ENCODE measurements at places on chromosomes 11 and 22.

DNA sequence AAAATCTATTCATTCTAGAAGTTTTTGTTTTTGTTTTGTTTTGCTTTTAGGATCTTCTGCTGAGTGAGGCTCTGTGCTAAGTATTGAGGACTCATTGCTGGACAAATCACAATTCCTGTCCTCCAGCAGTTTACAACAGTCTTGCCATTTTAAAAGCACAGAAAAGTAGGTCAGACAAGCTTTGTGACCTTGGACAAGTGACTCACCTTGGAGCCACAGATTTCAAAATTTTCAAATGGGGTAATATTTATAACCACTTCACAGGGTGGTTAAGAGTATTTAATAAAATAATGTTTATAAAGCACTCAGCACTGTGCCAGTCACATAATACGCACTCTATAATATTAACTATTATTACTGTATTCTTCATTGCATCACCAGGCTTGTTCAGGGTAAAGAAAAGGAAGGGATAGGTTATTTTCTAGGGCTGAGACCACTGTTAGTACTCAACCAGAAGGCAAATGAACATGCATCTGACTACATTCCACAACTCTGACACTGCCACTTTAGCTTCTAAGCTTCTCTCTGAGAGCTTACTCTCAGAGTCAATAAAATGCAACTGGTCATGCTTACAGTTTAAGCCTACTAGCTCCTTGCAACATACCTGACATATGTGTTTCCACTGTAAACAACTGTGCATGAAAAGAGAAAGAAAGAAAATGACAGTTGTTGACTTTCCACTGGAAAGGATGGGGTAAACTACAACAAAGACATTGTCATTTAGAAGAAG lies 63.2 kb upstream of the FIBIN start:
- no peak for DNase-seq

DNA sequence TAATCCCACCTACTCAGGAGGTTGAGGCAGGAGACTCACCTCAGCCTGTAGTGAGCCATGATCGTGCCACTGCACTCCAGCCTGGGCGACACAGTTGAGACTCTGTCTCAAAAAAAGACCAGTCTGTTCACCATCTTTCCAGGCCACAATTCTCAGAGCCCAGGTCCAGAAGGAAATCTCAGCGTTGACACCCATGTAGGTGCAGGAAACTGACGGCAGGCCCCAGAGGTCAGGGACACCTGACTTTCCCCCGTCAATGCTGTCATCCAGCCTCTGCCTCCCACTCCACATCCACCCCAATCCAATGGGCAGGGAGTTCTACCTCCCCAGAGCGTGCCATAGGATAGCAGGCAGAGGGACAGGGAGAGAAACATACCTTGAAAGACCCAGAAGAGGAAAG lies 5.9 kb upstream of the GRK2 start:
- DNase-seq, result no peak

DNA sequence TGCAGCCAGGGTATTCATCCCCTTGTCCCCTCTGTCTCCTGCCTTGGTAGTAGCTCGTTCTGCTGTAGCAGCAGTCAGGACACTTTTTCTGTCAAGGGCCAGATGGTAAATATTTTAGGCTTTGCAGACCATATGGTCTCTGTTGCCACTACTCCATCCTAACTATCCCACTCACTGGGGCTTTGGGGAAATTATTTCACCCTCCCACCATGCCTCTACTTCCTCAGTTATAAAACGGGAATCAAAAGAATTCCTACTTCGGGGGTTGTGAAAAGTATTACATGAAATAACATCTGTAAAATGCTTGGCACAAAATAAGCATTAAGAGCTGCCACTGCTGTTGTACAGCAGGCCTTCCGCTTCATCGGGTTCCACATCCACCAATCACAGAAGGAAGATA lies 89.9 kb upstream of the LDLRAD3 start:
- peak; percentile 88 for DNase-seq

DNA sequence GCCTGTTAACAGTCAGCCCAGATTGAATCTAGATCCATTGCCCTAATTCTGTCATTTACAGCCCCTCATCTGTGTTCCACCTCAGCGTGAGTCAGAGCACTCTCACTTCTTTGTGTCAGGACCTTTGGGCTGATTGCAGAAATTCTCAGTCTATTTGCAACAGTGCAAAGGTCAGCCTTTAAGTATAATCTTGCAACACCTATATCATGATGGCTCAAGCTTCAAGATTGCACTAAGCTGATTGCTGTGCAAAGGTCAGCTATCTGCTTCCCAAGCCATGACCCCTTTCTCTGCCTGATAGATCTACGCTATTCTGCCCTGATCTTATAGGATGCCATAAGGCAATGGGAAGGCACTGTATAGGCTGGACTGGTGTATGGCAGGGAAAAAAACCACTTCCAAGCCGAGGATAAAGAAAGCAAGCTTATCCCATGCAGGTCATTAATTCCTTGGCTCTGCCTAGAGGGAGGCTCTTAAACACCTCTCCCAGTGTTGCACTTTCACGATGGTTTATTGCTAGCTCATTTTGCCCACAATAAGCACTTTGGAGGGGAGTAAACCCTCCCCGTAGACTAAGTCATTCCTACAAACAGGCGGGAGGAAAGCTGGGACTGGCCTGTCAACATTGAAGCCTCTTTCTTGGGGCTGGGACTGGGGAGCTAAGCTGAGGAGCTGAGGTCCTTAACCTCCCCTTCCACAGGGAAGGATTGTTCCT lies 100.6 kb downstream of the RRAS2 start:
- no peak for DNase-seq

- DNase-seq, result no peak
Observed at GRCh38 chr11:95703049-95703448, 86.5 kb downstream of the FAM76B start.

- DNase-seq, result peak; percentile 56
Observed at GRCh38 chr11:108654994-108655631, 9.8 kb upstream of the DDX10 start.

GRCh38 chr22:42664976-42665831 lies 16.0 kb upstream of the CYB5R3 start:
- DNase-seq, result no peak
